Tibial artery (tissue), 4 donors: ENCODE measurements at places on chromosomes 7 and 10.

DNA sequence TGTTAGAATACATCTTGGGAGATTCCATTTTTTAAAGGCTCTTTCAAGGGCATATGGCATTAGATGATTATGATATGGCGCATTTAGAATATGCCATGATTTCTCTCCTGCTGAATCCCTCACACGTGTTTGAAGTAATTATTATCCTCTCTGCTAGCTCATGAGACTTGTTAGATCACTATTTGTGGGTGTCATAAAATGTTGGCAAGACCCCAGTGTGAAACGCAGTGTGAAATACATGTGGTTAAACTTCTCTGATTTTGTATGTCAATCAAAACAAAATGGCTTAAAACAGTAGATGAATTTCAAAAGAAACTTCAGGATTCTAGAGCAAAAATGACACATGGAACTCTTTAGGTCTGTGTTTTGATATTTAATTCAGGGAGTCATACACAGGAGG lies 560.8 kb downstream of the AUTS2 start:
- DNase-seq: no peak

GRCh38 chr7:91396-92175 lies 100.8 kb upstream of the FAM20C start:
- DNase-seq: no peak

- peak; percentile 49 for DNase-seq
These were observed 302.9 kb upstream of the ZMIZ1 start for GRCh38 chr10:78765726-78766335.

GRCh38 chr7:125661-126060 lies 66.7 kb upstream of the FAM20C start:
- no peak for DNase-seq

- DNase-seq: no peak
These were observed 553.5 kb upstream of the C7orf33 start for GRCh38 chr7:148037044-148037443.

GRCh38 chr7:80287400-80288174 lies 153.0 kb downstream of the GNAI1 start:
- no peak for DNase-seq

DNA sequence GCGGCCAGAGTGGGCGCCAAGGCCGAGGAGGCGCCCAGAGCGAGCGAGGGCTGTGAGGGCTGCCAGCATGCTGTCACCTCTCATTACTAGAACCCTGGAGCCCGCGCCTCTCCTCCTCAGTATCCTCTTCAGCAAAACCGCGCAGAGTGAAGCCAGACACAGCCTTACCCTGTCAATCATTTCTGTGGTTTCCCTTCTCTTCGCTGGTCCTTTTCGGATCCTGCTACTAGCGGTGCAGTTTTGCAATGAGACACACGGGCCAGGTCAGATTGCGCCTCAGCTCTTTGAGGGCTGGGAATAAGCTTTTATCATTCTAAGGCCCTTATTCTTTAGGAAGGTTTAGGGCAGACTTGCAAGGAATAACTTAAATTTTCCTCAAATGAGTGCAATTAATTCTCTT lies 55.5 kb upstream of the FAM171A1 start:
- DNase-seq: no peak

- no peak for DNase-seq
These were observed 13.4 kb downstream of the TRPV6 start for GRCh38 chr7:142872106-142872675.

GRCh38 chr7:156380261-156380660 lies 260.3 kb upstream of the RNF32 start:
- DNase-seq: no peak

DNA sequence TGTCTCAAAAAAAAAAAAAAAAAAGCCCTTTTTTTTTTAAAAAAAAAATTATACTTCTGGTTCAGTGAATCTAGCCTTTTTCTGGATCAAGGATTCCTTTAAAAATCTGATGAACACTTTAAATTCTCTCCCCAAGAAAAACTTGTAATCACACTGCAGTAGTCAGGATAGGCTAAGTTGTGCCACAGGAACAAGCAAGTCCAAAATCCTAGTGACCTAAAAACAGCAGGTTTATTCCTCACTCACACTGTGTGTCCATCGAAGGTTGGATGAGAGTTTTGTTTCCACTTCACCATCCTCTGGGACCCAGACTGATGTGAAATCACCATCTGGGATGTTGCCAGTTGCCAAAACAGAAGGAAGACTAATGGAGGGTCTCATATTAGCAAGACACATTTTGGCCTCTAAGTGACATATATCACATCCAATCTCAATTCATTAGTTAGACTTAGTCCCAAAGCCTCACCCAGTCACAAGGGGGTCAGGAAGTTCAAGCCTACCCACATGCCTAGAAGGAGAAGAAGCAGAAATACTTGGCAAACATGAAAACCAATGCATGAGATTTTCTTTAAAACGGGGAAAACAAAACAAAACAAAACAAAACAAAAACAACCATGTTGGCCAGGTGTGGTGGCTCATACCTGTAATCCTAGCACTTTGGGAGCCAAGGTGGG lies 32.7 kb downstream of the CYP17A1 start:
- DNase-seq: no peak

DNA sequence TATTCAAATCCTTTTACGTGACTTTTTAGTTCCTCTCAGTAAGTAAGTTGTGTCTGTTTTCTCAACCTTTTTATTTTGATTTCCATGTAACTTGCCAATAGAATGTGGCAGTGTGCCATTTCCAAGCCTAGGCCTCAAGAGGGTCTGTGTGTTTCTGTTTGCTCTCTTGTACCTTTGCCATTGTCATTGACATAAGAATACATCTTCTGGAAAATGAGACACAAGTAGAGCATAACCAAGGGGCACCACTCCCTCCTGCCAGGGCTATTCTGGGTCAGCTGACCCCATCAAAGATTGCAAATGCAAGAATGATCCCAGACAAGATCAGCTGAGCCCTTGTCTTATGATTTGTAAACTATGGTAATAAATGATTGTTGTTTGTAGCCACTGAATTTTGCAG lies 524.0 kb downstream of the IPMK start:
- DNase-seq: no peak

DNA sequence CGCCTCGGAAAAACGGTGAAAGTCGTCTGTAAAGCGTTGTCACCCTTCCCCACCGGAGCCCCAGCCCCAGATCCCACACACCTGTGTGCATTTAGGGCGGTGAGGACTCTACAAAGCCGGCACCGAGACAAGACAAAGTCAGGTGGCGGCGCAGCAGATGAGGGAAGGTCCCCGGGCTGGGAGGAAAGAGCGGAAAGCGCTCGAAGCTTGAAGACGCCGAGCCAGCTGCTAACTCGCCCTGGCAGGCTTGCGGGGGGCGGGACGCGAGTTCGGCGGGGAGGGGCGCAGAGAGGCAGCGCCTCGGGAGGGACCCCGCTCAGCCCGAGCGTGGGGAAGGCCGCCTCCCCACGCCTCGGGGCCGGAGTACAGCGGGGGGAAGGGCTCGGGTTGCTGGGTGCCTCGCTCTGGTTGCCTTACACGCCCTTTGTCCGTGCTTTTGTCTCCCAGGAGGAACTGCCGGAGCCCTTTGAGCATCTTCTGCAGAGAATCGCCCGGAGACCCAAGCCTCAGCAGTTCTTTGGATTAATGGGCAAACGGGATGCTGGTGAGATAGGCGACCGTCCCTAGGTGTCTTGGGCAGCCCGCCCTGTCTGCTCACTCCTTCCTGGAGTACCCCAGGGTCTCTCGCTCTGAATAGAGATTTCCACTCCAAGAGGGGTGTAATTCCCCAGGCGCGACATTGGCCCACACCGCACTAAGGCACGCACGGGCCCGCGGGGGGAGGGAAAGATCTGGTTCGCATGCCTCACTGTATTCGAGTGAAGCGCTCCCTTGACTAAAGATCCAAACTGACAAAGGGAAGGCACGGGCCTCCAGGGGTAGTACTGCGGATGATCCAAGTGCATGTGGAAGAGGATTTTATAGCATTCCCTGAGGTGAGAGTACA lies 1.6 kb downstream of the TAC1 start:
- no peak for DNase-seq

DNA sequence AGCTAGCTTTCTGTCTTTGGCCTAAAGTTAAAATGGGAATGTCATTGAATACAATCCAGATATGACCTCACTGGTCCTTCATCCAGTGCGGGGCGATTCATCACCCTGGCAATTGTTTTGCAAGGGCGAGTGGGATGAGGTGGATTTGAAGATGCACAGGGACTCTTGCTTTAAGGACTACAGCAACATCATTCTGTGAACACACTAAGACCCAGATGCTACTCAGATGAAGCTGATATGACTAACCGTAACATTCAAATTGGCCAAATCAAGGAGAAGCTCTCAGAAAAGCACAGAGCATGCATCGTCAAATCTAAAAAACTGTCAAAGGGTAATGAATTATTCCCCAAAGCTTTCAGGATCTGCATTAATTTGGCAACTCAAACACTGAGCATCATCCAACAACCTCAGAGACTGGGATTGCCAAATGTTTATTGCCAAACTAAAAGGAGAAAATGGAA lies 12.8 kb downstream of the CPA1 start:
- DNase-seq: no peak

DNA sequence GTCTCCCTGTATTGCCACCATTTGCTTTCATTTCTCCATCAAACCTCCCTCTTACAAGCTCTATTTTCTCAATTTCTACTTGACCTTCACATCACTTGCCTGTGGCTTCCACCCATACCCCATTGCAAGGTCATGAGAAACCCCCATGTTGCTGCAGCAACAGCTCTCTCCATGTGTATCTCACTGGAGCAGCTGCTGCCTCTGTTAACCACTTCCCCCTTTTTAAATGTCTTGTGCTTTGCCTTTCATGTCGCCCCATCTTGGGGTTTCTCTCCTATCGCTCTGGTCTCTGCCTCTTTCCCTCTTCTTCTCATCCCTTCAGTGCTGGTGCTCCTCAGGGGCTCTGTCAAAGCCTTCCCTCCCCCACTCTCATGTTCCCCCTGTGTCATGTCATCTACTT lies 148.8 kb downstream of the CHN2 start:
- no peak for DNase-seq

- DNase-seq: no peak
These were observed 36.5 kb downstream of the COA1 start for GRCh38 chr7:43692582-43693373.

- DNase-seq: no peak
These were observed 101.5 kb downstream of the ARHGAP22 start for GRCh38 chr10:48503293-48503911.

DNA sequence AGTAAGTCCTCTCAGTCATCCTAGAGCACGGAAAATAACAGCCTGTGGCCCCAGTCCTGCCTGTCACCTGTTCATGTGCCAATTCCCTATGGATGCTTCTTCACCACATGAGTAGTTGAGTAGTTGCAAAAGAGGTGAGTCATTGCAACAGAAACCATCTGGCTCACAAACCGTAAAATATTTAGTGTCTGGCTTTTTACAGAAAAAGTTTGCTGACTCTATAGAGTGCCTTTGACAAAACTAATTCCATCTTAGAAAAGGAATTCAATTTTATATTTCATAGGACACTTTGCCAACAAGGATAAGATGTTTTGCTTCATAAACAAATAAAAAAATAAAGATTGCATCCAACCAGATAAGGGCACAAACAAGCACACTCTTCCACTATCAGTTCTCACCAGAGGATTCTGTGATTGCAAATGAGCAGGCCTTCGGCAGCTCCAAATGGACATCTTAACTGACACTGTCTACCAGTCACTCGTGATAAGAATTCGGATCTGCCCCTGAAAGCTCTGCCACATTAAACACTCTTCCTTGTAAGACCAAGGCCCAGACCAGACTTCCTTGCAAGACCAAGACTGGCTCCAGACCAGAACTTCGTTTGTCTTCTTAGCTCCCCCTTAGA lies 242.7 kb upstream of the SEMA3C start:
- DNase-seq: peak; percentile 58

GRCh38 chr7:147911201-147911601 lies 679.4 kb upstream of the C7orf33 start:
- DNase-seq: no peak

- peak; percentile 93 for DNase-seq
These were observed 29.3 kb upstream of the WNT8B start for GRCh38 chr10:100433253-100434240.

- DNase-seq: no peak
These were observed 200.4 kb upstream of the NFE2L3 start for GRCh38 chr7:25951414-25952260.

DNA sequence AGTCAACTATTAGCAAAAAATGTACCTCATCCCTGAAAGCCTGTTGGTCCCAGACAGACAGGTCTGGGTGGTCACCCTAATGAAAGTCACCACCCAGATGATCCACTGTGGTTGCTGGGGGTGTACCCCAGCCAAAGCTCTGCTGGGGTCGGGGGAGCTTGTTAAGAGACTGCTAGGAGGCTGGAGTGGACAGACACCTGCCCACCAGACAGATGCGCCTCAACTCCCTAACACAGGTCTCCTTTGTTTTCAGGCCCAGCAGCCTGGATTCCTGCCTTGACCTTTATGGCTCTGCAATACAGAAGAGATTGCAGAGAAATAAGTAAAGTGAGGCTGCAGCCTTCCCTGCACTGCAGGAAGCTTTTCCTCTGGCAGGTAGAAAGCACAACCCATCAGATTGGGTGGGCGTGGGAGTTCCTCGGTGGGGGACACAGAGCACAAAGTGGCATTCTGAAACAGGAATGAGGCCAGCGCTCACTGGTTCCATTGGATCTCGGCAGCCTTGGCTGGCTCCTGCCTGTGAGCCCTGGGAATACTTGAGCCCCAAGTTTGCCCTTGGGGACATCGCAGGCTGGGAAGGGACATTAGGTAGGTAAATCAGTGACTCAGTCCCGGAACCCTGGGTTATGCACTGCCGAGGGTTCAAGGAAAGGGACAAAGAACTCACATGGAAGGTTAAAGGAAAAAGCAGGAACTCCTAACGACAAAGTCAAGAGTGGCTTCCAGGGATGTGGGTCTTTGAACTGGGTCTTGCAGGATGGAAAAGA lies 18.0 kb upstream of the ZNF488 start:
- no peak for DNase-seq

DNA sequence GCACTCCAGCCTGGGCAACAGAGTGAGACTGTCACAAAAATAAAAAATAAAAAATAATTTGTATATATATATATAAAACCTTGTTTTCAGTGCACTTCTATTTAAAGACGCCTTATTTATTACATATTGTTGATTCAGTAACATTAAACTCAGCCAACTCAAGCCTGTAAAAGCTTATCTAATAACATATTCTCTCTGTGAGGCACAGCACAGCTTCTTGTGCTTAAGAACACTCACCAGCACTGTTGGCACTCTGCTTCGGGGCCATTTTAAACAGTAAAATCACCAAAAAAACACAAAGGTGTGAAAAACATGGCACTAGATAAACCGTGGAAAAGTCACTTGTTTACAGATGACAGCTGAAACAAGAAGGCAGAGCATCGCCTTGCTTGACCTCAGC lies 89.0 kb upstream of the C10orf90 start:
- no peak for DNase-seq

- no peak for DNase-seq
These were observed 36.4 kb downstream of the RBM33 start for GRCh38 chr7:155680864-155681263.

- no peak for DNase-seq
These were observed 226.4 kb downstream of the FGFR2 start for GRCh38 chr10:121371836-121372235.

GRCh38 chr10:60960913-60961312 lies 16.9 kb upstream of the RHOBTB1 start:
- DNase-seq: no peak
